Activated CD8-positive, alpha-beta memory T cell treated with anti-CD3 and anti-CD28 coated beads for 4 hours (primary cell): ENCODE measurements at places on chromosomes 7 and 10.

GRCh38 chr7:128985660-128986059 is 47.9 kb downstream of the IRF5 start:
- DNase-seq, result no peak

DNA sequence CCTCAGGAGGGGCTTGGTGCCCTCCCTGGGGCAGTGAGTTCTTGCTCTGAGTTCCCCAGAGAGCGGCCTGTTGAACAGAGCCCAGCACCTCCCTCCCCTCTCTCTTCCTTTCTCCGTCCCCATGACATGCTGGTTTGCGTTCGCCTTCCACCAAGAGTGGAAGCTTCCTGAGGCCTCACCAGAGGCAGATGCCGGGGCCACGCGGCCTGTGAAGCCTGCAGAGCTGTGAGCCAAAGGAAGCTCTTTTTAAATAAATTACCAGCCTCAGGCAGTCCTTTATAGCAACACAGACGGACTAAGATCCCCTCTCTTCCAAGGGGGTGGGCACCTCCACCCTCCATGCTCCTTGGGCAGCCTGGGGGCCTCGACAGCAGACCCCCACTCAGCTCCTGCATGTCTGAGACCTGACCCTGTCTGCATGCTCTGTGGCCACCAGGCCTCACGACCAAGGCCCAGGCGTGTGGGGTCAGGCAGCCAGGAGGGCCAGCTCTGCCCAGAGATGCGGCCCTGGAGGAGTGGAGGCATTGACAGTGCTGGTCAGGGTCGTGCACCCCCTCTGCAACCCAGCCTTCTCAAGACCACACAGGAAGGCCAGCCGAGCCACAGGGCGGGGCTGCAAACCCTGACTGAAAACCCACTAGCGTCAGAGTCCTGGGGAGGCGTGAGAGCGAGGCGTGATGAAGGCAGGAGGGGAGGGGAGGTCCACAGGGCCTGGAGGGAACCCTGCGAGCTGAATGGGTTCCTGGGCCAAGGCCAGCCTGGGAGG is 54.6 kb upstream of the ADGRA1 start:
- DNase-seq, result no peak

DNA sequence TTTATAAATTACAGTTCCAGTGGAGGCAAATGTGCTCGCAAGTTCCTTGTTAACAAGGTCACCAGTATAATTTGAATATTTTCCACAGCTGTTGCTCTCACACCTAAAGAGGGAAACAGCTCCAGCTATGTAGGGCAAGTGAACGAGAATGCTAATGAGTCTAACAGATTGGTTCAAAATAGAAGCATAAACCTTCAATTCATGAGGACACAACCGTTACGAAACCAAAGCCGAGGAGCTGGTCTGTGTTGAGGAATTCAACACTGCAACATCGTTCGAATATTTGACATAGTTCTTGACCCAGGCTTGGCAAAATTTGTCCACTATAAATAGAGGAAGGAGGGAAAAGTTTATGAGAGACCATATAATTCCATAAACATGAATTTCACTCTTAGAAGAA is 161.3 kb downstream of the KLF6 start:
- DNase-seq, result no peak

- no peak for DNase-seq
These were observed 66.8 kb upstream of the CCNJ start for GRCh38 chr10:95976362-95977229.

GRCh38 chr10:64038107-64038506 is 516.9 kb downstream of the REEP3 start:
- DNase-seq, result no peak

GRCh38 chr7:105028004-105028403 is 14.0 kb downstream of the KMT2E start:
- DNase-seq, result no peak

- no peak for DNase-seq
These were observed 330.8 kb downstream of the ABCA13 start for GRCh38 chr7:48502021-48502420.

- no peak for DNase-seq
These were observed 27.6 kb downstream of the ABCC2 start for GRCh38 chr10:99809931-99810615.

- no peak for DNase-seq
These were observed 1.7 kb downstream of the SHTN1 start for GRCh38 chr10:117003336-117003735.

- DNase-seq, result no peak
These were observed 3.9 kb upstream of the FAS start for GRCh38 chr10:88986549-88987242.

GRCh38 chr10:128540128-128540762 is 414.0 kb upstream of the MKI67 start:
- DNase-seq, result no peak

- no peak for DNase-seq
These were observed 138.3 kb downstream of the EGFR start for GRCh38 chr7:55156919-55157763.

DNA sequence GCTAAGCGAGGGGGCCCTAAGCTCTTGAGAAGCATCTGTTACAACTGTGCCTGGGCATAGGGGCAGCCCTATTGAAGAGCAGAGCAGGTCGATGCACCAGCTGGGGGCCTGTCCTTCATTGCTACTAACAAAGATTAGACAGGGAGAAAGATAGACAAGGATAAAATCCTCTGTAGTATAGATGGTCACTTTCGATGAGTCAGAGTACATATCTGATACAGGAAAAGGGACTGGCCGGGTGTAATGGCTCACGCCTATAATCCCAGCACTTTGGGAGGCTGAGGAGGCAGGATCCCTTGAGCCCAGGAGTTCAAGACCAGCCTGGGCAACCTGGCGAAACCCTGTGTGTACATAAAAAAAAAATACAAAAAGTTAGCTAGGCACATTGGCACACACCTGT is 13.6 kb downstream of the OPTN start:
- DNase-seq, result no peak

- no peak for DNase-seq
These were observed 205.3 kb downstream of the SKAP2 start for GRCh38 chr7:26659121-26659520.

GRCh38 chr10:124903111-124903510 is 38.8 kb upstream of the ZRANB1 start:
- DNase-seq, result no peak

GRCh38 chr7:31934551-31934950 is 135.7 kb downstream of the PDE1C start:
- DNase-seq, result no peak
